Activated CD4-positive, alpha-beta T cell treated with anti-CD3 and anti-CD28 coated beads, Interleukin-2, amount 10 ng/mL, durations not matched to agents 24 days and 14 days (primary cell): ENCODE measurements at places on chromosomes 4 and X. TPM values are rescaled to one million over a fixed set of nuclear protein-coding genes. Genes with fewer than 3 reads are reported as not detected.

GRCh38 chr4:146643812-146644401 is 5.2 kb downstream of the POU4F2 start:
- peaks cover 67% of the 10 kb centered on the region for H3K27me3 ChIP-seq
- no peak overlapping the region for H3K27ac ChIP-seq
- peaks cover 1% of the 10 kb centered on the region for H3K36me3 ChIP-seq

DNA sequence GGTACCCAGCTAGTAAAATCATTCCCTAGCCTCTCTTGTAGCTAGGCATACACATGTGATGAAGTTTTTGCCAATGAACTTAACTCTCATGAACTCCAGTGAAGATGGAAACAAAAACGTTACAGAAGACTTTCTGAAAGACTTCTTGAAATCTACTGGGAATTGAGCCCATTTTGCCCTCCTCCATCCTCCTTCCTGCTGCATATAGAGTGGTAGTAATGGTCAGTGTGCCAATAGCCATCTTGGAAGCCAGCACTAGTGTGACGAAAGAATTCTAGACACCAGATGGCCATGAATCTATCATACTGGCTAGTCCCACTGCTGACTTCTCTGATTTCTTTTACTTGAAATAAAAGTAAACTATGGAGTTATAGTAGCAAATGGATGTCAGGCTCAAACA is 30.9 kb upstream of the PPA2 start:
- H3K36me3 ChIP-seq: no peaks in the 10 kb centered on the region
- no peaks in the 10 kb centered on the region for H3K27me3 ChIP-seq
- no peaks in the 10 kb centered on the region for H3K4me1 ChIP-seq

GRCh38 chrX:63750811-63751210 is 34.2 kb downstream of the ARHGEF9 start:
- DNase-seq: no peak
- no peak overlapping the region for H3K4me3 ChIP-seq
- H3K4me1 ChIP-seq: peaks cover 39% of the 10 kb centered on the region
- no peaks in the 10 kb centered on the region for H3K27me3 ChIP-seq
- H3K27ac ChIP-seq: no peak overlapping the region

- no peak overlapping the region for H3K27ac ChIP-seq
- no peaks in the 10 kb centered on the region for H3K27me3 ChIP-seq
- no peak for DNase-seq
Observed at GRCh38 chr4:125483278-125483677, 168.5 kb downstream of the FAT4 start.

- no peak for DNase-seq
- no peak overlapping the region for H3K4me3 ChIP-seq
- H3K27ac ChIP-seq: no peak overlapping the region
Observed at GRCh38 chr4:110769578-110769977, 146.7 kb upstream of the PITX2 start.

GRCh38 chr4:76074468-76074867 is at the start of gene ART3:
Gene ART3 (plus strand): TSS chr4:76074709. CDS start chr4:76075890, 1,181 bp downstream.
- H3K27ac ChIP-seq: no peak within 1 kb of the TSS
- H3K4me1 ChIP-seq: no peaks in the 10 kb centered on the region
- H3K4me3 ChIP-seq: no peak within 1 kb of the TSS
- H3K36me3 ChIP-seq: no peaks in the 10 kb centered on the region
- no peak for DNase-seq

- no peak overlapping the region for H3K4me3 ChIP-seq
- no peak for DNase-seq
- no peak overlapping the region for H3K27ac ChIP-seq
- no peaks in the 10 kb centered on the region for H3K36me3 ChIP-seq
- H3K4me1 ChIP-seq: peaks cover 5% of the 10 kb centered on the region
Observed at GRCh38 chr4:184870718-184871117, 45.0 kb upstream of the ACSL1 start.

SSX5 gene
- not detected in 2 replicates for total RNA-seq

RAI2 gene
- total RNA-seq: 0.14 and 0.16 TPM in 2 replicates

HSFX3 gene
- not detected in 2 replicates for total RNA-seq

UGT2A3 gene
- total RNA-seq: not detected in 2 replicates

RBM46 gene
- not detected in 2 replicates for total RNA-seq
